ENCODE measurements at places on chromosomes 4 and X.

- no peak for DNase-seq
These were observed 281.9 kb upstream of the MAD2L1 start for GRCh38 chr4:120348521-120348920.

GRCh38 chrX:9873952-9874351 is 87.7 kb downstream of the SHROOM2 start:
- DNase-seq: no peak

DNA sequence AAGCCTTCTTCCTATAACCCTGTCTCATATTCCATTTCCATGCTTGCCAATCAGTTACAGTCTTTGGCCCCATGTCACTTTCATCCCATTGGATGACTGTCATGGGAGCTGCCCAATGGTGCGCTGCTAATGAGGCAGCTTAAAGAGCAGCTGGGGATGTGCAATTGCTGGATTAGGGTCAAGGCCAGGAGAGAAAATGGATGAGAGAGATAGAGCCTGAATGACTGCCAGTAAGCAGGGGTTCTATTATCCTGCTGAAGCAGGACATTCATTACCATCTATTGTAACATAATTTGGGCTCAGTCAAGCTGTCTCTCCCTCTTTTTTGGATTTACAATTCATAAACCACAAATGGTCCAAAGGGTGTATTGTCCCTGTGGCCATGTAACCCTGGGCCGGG is 909.0 kb downstream of the CENPC start:
- DNase-seq: no peak

DNA sequence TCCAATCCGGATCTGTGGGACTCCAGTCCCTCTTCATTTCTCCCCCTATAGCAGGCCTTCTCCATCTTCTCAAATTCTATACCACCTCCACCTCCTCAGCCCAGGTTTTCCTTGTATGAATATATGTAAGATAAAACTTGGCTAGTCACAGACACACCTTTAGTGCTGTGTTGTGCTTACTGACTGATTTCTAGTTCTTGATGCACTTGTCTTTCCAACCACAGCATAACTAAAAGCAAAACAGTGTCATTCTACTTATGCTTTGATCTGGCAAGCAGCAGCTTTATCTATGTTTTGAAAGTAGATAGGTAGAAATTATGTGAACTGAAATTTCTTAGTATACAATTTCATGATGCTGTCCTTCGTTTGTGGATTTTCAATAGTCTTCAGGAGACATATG is 47.5 kb downstream of the CCNI start:
- DNase-seq: no peak

GRCh38 chr4:752196-752861 is 46.7 kb downstream of the PCGF3 start:
- DNase-seq: no peak

DNA sequence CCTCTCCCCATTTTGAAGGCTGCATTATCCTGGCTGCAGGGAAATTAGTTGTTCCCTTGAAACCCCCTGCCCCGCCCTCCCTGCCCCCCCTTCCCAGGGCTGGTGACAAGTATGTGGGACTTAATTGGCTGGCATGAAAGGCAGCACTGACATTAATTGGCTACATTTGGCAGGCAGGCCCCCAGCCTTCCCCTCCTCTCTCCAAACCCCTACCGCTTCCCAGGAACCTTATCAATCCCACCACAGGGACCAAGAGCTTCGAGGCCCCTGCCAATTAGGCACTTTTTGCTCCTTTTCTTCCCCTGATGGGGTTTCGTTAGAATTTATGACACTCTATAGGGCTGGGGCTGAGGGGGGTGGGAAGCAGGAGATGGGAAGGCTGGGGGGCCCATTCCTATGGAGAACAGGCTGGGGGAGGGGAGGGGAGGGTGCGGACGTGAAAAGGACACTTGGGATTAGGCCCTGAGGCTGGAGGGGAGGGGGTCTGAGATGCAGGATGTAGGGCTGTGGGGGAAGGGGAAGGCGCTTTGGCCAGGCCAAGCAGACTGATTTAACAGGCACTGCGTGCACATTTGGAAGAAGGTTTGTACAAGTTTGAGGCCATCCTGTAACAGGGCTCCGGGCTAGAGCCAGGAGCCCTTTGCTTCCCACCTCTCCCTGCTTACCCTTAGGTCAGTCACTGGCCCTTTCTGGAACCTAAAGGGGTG is 52.2 kb downstream of the EFNB1 start:
- no peak for DNase-seq

DNA sequence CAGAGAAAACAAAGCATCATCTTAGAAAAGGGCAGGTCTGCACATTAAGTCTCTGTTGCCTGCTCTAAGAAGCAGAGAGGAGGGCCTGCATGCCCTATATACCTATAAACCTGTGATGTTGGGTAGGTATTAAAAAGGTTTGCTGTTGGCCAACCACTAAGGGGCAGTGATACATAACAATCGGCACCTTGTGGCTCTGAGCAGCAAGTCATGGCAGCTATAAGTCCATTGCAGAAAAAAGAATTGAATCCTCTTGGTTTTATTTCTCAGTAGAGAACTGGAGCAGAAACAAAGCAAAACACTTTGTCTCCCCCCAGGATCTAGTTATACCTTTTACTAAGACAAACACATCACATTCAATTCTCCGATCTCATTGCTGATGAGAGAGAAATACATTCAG is 1364.4 kb downstream of the STIM2 start:
- DNase-seq: no peak

DNA sequence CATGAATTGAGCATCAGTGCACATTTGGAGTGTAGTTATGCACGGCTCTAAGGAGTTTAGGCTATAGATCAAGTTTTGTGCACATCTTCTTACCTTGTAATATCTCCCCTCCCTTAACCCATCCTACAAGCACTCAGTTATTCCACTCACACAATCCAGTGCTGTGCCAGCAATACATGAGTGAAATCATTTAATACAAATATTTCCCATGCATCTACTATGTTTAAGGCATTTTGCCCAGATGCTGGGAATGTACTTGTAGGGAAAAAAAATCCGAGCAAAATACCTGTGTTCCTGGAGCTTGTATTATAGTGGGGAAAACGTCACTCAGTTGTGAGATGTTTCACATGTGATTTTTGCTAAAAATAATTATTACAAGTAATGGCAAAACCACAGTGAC is 191.6 kb upstream of the LDB2 start:
- DNase-seq: no peak

GRCh38 chr4:30258949-30259348 is 461.2 kb upstream of the PCDH7 start:
- DNase-seq: no peak

GRCh38 chrX:130084631-130085237 is 25.6 kb downstream of the ELF4 start:
- DNase-seq: no peak

DNA sequence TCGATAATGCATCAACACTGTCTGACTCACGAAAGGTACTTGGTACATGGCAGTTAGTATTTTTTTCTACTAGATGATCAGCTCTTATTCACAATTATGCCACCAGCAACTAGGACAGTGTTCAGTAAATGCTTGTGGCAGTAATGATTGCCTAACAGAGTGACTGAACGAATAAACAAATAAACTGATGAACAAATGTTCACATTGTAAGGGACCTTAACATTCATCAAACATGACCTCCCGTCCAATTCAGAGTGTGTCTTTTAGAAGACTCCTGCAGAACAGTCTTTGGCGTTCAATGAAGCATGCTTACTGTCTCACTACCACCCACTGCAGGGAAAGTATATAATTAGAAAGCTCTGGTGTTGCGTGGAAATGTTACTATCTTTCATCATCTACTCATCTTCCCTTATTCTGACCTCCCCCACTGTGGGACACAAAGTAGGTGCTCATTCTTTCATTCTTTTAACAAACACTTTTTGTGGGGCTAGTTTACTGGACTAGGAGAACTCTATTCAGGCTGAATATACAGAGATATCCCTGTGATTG is 319.3 kb downstream of the RAB28 start:
- DNase-seq: no peak

DNA sequence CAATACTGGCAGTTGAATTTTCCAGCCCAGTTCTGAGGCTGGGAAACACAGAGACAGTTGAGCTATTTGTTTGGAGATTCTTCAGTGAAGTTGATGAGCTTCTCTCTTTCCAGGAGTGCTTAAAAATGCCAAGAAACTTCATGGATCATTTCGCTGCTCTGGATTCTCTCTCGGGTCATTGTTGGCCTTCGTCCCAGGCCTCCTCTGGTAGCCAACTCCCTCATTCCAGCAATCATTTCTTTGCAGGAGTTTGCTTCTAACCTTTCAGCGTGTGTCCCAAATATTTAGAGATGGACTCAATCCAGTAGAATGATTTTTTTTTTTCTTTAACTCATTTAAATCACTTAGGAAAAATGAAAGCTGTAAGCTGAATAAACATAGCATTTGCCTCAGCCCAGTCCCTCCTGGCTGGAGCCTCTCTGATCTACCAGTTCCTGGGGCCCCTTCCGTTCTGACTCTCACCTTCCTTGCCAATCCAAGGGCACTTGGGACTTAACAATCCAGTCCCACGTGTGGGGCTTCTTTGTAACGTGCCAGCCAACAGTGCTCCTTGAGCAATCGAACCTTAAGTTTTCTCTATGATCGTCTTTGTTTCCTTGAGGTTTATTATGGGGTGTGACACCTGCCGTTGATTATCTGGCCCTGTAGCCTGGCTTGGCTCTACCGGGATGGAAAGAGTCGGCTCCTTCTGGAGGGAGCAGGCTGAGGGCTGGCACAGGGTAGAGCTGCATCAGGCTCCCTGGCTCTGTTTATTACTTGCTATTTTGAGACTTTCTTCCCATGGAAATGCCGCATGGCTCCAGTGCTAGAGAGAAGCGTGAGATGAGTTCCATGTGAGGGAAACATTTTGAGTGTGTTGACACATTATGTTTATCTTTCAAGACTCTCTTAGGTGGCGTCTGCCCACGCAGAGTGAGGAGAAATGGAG is 80.4 kb upstream of the GPC4 start:
- DNase-seq: no peak
